Muscle of back (tissue), 13 donors: ENCODE measurements at places on chromosomes 6 and 20. TPM values are rescaled to one million over a fixed set of nuclear protein-coding genes. Genes with fewer than 3 reads are reported as not detected.

SLC2A10 gene
- 19.9 TPM for polyA plus RNA-seq

FILIP1 gene
- 25.2 TPM for polyA plus RNA-seq

ACTR5 gene
- 5.0 TPM for polyA plus RNA-seq

MUCL3 gene
- not detected for polyA plus RNA-seq

PPP1R18 gene
- polyA plus RNA-seq = 45.0 TPM
